NCI-H774 (cell line): ENCODE measurements at places on chromosomes 5 and 9.

- no peak for DNase-seq
Observed at GRCh38 chr5:149223081-149223848, 48.4 kb upstream of the AFAP1L1 start.

DNA sequence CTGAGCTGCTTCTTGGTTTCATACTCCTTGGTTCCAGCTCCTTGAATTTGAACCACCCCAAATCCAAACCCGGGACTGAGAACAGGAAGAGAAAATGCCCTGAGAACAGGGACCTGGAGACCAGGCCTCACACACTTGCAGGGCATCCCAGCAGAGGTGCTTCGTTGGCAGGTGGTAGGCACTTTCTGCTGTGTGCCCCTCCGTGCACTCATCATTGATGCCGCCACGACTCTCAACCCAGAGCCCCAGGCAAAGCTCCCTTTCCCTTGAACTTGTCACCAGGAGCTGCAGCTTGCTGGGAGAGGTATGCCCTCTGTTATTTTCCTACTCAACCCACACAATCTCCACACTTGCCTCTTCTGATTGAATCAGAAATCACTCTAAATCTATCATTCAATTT is 217.8 kb upstream of the IRX1 start:
- DNase-seq = no peak

- DNase-seq = no peak
Observed at GRCh38 chr9:9819886-9820285, 792.9 kb downstream of the PTPRD start.

DNA sequence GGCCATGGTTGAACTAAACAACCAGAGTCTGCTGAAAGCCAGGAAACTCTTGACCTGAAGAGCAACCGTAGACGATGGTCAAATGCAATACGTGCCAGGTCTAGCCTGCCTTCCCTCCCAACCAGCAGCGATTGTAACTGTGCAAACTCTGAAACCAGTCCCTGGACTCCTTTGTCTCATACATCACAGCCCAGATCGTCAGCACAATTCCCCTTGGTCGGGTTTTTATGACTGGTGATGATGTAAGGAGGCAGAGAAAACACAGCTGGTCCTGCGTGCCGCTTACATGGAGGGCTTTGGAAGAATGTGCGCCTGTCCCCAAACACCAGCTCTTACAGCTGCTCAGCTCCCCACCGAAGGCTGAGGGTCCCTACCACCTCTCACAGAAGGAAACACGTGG is 24.6 kb downstream of the SMIM23 start:
- peak; percentile 36 for DNase-seq

DNA sequence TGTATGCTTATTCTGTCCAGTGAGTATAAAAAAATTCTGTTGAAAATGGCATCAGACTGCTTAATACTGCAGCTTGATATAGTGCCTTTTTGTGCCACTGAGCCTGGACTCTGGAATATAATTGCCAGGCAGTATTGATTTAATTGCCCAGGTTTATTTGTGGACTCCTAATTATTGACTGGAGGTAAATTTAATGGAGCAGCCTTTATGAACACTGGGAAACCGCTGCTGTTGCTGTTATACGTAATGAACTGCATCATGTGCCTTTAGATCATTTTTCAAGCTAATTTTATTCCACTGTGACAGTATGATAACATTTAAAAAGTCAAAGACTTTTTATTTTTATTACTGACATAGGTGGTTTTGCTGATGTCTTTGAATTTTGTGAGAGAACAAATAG is 90.2 kb upstream of the SH3GL2 start:
- DNase-seq = no peak

DNA sequence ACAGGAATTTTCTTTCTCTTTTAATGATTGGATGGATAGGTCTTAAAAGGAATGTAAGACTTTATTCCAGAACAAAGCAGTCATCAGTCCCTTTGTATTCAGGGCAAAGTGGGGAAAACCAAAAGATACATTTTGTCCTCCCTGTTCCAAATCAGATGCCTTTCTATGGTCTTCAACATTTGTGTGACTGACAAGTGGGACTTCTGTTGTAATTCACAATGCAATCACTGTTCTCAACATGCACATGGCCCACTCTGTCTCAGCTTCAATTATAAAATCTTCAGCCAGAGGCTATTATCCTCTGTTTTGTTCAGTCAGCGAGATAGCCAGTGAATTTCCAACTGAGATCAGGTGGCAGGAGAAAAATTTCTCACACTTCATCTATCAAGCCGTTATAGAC is 95.5 kb upstream of the ERBIN start:
- no peak for DNase-seq
